ENCODE measurements at places on chromosomes 7 and 10.
A peak's percentile ranks its signal among the peaks of the same experiment; 100 is the strongest.

DNA sequence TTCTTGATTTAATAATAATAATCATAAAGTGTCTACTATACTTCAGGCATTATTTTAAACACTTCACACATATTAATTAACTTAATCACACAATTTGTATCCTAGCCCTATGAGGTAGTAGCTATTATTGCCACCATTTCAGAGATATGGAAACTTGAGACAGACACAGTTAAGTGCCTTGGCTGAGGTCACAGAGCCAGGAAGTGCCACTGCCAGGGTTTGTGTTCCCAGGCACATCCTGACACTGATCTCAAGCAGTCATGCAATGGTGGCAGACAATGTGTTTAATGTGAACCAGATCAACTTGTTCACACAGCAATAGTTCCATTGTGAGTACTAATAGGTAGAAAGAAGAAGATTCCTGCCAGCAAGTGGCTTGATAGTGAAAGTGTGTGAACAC is 666.0 kb downstream of the SUGCT start:
- no peak for DNase-seq

- DNase-seq, result peak; percentile 97
Measured at GRCh38 chr10:61628875-61629513, 33.7 kb upstream of the CABCOCO1 start.

GRCh38 chr7:157506268-157506667 is 169.5 kb downstream of the DNAJB6 start:
- no peak for DNase-seq

GRCh38 chr7:88391247-88391646 is 84.6 kb upstream of the STEAP4 start:
- DNase-seq, result no peak

DNA sequence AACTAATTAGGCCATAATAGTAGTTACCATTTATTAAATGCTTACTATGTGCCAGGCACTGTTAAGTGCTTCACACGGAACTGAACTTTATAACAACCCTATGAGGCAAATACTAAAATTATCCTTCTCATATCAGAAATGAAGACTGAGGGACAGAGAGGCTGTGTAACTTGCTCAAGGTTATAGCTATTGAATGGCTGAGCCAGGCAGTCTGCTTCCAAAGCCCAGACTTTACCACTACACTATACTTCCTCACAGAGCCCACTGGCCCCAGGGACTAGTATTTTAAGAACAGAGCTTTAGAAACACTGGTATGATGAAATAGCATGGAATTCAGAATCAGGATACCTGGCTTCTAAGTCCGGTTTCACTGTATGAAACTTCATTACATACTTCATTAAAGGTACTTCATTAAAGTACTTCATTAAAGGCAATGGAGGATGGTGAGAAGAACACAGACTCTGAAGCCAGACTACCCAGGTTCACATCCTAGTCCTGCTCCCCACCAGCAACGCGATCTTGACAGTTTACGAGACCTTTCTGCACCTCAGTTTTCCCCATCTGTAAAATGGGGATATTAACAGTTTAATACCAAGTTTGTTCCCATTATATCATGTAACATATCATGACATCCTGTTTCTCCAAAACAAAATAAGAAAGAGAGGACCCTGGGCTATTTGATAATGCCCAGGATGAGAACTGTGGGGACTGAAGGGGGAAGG is 19.6 kb downstream of the ANXA11 start:
- DNase-seq, result no peak

DNA sequence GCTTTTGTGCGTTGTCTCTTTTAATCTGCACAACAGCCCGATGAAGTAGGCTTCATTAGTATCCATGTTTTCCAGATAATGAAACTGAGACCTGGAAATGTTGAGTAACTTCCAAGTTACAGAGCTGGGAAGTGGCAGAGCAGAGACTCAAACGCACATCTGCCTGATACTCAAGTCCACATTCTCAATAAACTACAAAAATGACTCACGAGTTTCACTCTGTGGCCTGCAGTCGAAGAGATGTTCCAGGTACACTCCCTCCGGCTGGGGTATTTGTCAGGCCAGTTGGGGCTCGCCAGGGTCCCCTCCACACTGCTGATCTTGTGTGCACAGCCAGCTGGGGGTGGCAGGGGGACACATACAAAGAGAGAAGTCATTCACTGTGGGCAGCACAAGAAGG is 17.7 kb upstream of the OPALIN start:
- no peak for DNase-seq

DNA sequence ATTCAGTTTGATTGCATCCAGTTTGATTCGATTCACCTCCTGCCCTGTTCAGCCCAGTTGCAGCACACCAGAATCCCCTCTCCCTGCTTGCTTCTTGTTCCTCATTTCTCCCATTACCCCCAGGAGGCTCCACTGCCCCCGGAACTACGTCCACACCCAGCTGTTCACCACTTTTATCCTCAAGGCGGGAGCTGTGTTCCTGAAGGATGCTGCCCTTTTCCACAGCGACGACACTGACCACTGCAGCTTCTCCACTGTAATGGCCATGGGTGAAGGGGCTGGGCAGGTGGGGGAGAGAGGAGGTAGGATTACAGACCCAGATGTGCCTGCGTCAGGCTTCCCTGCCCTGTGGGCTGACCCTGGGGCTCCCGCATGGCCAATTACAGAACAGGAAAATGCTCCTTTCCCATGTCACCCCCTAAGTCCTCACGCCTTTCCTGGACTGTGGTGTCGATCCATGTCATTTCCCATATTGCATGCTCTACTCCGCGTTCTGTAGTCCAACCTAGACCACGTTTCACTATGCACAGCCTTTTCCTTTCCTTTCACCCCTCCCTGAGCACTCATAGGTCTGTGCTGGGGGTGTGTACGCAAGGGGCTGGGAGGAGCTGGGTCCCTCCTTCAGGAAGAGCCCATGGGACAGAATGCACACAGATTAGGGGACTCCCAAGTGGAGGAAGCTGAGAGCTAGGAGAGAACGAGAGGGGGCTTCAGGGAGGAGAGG is 8.2 kb downstream of the GHRHR start:
- no peak for DNase-seq

- no peak for DNase-seq
Measured at GRCh38 chr7:8762803-8763202, 329.4 kb downstream of the NXPH1 start.

DNA sequence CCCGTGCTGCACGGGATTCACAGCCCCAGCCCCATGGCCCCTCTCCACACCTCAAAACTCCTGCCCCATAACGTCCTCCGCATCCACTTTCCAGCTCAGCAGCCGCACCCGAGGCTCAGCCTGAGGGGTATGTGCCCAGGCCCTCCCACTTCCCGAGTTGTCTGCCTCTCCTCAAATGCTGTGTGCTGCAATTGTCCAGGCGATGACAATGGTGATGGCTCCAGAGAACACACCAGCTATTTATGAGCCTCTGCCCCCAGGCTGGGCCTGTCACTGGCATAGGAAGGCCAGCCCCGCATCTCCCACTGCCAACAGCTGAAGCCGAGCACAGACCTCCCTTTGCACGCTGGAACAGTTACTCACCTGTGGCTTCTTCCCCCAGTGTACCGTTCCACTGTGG is 2.4 kb upstream of the LDB3 start:
- no peak for DNase-seq
